Esophagus mucosa (tissue), 1 donor: ENCODE measurements at places on chromosomes 6 and 20. TPM values are rescaled to one million over a fixed set of nuclear protein-coding genes. Genes with fewer than 3 reads are reported as not detected.

TLDC2 gene
- 0.20 TPM for total RNA-seq

TGM3 gene
- 1,379 TPM for total RNA-seq

XKR7 gene
- not detected for total RNA-seq

PCNA gene
- total RNA-seq: 81.9 TPM

ID1 gene
- total RNA-seq: 299 TPM

PDYN gene
- total RNA-seq: not detected

AKAP7 gene
- total RNA-seq: 2.7 TPM

PGC gene
- total RNA-seq: not detected

PAX1 gene
- not detected for total RNA-seq

SLC17A3 gene
- not detected for total RNA-seq

CENPQ gene
- 3.3 TPM for total RNA-seq

LIN28B gene
- total RNA-seq: not detected

FOXS1 gene
- total RNA-seq: 0.40 TPM

DUSP15 gene
- 0.64 TPM for total RNA-seq

SPEF1 gene
- total RNA-seq: not detected

SYCP2 gene
- total RNA-seq: 0.60 TPM

MOCS3 gene
- 4.1 TPM for total RNA-seq

RGS19 gene
- 6.1 TPM for total RNA-seq

PNLDC1 gene
- total RNA-seq: not detected

TRIM15 gene
- not detected for total RNA-seq

F13A1 gene
- total RNA-seq: 2.8 TPM

CST4 gene
- not detected for total RNA-seq

RNF217 gene
- 21.8 TPM for total RNA-seq

OOEP gene
- 0.36 TPM for total RNA-seq

ATF6B gene
- total RNA-seq: 76.0 TPM

ECT2L gene
- not detected for total RNA-seq

MAS1L gene
- not detected for total RNA-seq

PAK5 gene
- total RNA-seq: 0.52 TPM

CCDC170 gene
- 0.04 TPM for total RNA-seq

FAM210B gene
- total RNA-seq: 24.7 TPM

PGK2 gene
- not detected for total RNA-seq

ABHD16B gene
- not detected for total RNA-seq

BMP6 gene
- total RNA-seq: 0.60 TPM

PSORS1C2 gene
- 0.40 TPM for total RNA-seq

WFDC10B gene
- total RNA-seq: not detected

IBTK gene
- total RNA-seq: 25.2 TPM

PXDC1 gene
- 7.2 TPM for total RNA-seq

SLC22A3 gene
- 8.0 TPM for total RNA-seq

CYP21A2 gene
- 0.60 TPM for total RNA-seq

NUDT3 gene
- 18.7 TPM for total RNA-seq

TAAR6 gene
- not detected for total RNA-seq

FNDC11 gene
- total RNA-seq: 0.28 TPM

NOTCH4 gene
- 2.7 TPM for total RNA-seq

CABLES2 gene
- 2.4 TPM for total RNA-seq

CAGE1 gene
- total RNA-seq: 0.28 TPM

LHFPL5 gene
- not detected for total RNA-seq

PHACTR1 gene
- total RNA-seq: 1.6 TPM

MDFI gene
- total RNA-seq: 47.1 TPM

C20orf144 gene
- not detected for total RNA-seq

TBXT gene
- total RNA-seq: not detected

KCNQ2 gene
- not detected for total RNA-seq

OLIG3 gene
- total RNA-seq: not detected

LAMA4 gene
- total RNA-seq: 8.0 TPM

RFX6 gene
- not detected for total RNA-seq

FGD2 gene
- 9.8 TPM for total RNA-seq

CCN2 gene
- total RNA-seq: 1.8 TPM

PKIB gene
- 0.88 TPM for total RNA-seq

LMBRD1 gene
- total RNA-seq: 22.0 TPM

ATP6V1G2 gene
- not detected for total RNA-seq

TGIF2 gene
- total RNA-seq: 7.5 TPM
